ENCODE measurements at places on chromosomes 3 and 15.

DNA sequence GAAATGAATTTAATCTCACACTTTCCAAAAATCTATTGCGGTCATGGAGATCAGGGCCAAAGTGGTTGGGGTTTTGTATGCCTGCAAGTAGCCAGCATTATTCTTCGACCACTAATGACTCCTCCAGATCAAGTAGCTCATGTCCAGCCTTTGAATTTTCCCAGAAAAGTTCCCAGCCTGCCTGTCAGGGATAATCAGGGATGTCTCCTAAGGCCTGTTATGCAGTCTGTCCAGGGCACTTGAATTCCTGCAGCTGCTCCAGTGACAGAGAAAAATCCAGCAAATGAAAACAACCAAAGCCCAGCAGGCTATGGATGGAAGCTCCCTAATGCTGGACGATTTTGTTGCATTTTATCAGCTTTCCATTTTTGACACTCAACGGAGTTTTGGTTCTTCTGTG lies 215.4 kb downstream of the ADAMTSL3 start:
- no peak for DNase-seq

- DNase-seq = no peak
Observed at GRCh38 chr15:84697236-84697990, 18.5 kb downstream of the SEC11A start.

GRCh38 chr3:61903931-61904657 lies 342.7 kb downstream of the PTPRG start:
- no peak for DNase-seq

DNA sequence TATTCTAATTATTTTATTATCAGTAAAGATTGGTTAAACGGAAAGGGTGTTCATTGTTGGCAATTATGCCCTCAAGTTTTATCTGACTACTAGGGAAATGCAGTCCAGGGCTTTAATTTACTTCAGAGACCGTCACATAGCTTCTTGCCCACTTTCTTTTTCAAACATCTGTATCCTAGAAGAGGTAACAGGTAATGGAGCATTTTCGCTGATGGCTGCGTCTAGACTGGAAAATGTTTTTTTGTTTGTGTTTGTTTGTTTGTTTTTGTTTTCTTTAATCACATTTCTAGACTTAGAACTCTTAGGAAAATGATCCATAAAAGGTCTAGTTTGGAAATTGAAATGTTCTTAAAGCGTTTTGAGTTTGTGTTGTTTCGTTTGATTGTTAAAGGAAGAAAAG lies 71.4 kb downstream of the ANXA2 start:
- DNase-seq = no peak

DNA sequence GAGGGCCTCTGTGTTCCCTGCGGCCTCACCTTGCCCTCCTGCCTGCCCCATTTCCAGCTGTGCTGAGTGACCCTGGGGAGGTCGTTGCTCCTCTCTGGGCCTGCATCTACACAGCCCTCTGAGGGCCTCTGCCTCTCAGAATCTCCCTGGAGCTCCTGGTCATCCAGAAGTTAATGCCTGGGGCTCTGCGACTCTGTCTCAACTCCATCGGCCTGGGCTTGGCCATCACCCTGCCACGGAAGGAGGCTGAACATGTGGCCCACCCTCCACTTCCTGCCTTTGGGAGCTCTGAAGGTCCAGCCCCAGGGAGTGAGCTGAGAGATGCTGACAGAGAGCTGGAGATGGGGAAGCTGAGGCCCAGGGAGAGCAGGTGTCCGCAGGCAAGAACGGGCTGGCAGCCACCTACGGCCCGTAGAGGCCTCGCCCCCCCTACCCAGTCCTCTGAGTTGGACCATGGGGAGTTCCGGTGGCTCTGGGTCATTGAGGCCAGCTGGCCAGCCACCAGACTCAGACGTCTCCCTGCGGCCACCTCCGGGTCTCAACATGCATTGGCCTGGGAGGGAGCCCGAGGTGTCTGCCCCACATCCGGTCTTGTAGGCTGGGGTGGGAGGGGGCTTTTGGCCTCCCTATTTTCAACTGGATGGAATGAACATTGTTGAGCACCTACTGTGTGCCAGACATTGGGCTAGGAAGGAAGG lies 34.2 kb downstream of the GRIP2 start:
- DNase-seq = no peak

DNA sequence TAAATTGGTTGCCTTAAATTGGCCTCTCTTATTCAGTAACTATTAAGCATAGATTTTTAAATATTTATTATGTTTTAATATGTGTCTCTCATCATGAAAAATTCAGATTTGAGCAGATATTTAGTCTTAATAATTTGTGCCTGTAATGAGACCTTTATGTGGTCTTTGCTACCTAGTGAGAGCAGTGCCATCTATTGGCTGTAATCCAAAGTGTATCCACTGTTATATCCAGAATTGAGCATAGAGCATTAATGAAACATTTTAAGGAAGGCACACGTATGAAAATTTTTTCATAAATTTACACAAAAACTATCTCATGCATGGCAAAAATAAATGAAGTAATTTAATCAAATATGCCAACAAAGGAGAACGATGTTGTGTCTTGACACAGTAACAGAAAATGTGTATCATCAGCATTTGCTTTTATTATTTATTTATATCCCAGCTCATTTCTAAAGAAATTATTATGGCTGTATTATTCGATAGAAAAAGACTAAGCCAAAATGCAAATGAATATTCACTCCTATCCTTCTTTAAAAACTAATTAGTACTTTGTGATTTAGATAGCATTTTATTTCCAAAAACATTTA lies 203.5 kb downstream of the RSRC1 start:
- DNase-seq = no peak

GRCh38 chr3:25507811-25508210 lies 79.7 kb downstream of the RARB start:
- DNase-seq = no peak

- DNase-seq = no peak
Observed at GRCh38 chr3:192079098-192079497, 618.1 kb downstream of the PYDC2 start.

GRCh38 chr3:45387636-45388348 lies 584 bp upstream of the LARS2 start:
- no peak for DNase-seq

DNA sequence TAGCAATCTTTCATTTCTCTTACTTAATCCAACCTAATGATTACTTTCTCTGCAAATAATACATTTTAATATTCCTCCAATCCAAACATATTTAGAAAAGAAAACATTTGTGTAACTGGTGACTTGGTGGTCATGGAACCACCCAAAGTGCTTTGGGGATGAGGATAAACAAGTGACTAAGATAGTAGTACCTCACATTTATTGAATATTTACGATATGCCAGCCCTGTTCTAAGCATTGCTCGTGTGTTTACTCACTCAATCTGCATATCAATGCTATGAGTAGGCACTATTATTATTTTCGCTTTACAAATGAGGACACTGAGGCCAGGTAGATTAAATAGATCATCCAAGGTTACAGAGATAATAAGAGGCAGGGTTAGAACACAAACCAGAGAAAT lies 189.5 kb downstream of the SHOX2 start:
- DNase-seq = no peak

GRCh38 chr3:98966434-98966833 lies 64.9 kb upstream of the DCBLD2 start:
- no peak for DNase-seq

GRCh38 chr15:51647128-51647562 lies 24.6 kb upstream of the DMXL2 start:
- no peak for DNase-seq

GRCh38 chr15:73366766-73367623 lies 1.8 kb downstream of the HCN4 start:
- DNase-seq = no peak

DNA sequence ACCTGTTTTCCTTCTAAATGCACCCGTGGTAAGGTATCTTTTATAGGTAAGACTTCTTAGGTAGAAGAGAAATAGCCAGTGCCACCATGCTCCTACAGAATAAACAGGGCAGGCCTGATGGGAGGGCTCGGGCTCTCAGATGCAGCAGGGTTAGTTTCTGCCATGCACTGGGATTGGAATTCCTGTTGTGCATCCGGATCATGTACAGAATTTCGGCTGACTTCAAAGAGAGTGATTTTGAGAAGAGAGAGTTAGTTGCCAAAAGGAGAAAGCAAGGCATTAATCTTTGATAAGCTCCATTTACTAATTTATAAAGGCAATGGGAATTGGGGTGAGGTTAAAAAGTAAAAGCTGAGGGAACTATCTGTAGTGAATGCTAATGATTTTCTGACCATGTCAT lies 211.2 kb downstream of the WDR72 start:
- no peak for DNase-seq

DNA sequence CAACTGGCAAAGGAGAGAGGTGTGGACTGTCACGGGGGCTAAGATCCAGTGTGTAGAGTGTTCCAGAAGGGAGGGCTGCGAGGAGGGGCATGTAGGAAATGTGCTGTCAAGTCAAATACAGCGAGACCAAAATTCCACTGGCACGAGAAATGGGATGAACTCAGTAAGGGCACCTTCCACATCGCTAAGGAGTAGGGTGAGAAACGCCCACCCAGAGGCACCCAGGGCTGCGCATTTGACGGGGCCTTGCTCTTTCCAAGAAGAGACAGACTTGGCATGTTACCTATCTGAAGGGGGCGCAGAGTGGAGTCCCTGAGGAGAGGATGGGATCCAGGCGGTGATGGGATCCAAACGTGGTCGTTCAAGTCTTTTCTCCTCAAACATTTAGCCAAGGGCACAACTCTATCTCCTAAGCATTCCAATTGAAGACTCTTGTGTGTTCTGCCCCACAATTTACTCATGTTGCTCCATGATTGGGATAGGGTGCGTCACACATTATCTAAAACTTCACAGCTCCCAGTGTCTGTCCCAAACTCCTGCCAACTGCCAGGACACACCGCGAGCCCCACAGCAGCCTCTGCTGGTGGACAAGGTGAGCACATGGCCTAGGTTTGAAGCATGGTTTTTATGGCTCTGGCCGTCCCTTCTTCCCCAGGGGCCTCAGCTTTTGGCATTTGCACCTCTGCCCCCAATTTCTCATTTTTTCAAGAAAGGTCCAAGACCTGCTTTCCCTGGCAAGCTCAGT lies 7.6 kb downstream of the SELENOS start:
- DNase-seq = no peak

DNA sequence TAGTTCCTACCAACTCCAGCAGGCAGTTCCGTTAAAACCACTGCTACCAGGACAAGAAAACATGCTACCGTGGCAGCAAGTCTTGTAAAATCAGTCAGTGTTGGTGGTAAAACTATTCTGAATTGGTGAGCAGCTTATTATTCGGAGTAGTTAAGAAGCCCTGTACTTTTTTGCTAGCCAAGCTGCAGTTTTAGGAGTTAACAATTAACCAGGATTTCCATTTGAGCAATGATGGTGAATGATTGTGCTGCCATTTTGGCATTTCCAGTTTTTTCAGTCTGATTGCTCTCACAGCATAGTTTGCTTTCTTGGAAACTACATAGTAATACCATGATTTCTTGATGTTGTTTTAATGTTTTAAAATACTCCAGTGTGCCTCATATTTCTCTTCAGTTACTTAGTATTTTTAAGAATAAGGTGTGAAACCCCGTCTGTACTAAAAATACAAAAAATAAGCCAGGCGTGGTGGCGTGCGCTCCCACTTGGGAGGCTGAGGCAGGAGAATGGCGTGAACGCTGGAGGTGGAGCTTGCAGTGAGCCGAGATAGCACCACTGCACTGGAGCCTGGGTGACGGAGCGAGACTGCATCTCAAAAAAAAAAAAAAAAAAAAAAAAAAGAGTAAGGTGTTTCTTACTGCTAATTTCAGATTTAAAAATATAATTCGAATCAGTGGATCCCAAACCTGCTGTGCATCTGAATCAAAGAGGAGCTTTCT lies 43.8 kb upstream of the SCAANT1 start:
- DNase-seq = no peak

- no peak for DNase-seq
Observed at GRCh38 chr3:63244486-63244885, 33.6 kb upstream of the SYNPR start.

DNA sequence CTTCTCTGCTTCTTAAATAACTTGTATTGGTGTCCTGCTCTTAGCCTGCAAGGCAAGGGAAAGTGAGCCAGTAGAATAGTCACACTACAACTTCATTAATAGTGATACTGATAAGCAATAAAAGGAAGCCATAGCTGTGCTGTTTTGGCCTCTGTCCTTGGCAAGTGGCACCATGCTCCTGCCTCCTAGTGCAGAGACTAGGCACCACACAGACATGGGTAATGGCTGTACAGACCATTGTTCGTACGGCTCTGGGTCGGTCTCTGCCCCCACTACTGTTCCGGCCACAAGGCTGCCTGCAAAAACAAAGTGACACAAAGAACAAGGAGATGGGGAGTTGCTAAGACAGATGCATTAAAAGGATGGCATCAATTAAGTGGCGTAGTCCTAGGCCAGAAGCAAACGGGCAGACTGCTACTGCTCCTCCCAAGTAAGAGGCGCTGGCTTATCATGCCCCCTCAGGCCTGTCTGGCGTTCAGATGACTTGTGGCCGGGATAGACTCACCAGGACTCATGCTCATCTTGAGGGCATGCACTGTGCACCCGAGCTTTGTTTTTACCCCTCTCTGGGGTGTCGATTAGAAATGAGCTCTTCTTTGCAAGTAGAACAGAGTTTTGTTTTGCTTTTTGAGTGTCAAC lies 75.6 kb downstream of the TRAK1 start:
- DNase-seq = no peak

- no peak for DNase-seq
Observed at GRCh38 chr3:161551697-161552096, 55.1 kb downstream of the OTOL1 start.

- no peak for DNase-seq
Observed at GRCh38 chr3:71949442-71949841, 164.5 kb upstream of the PROK2 start.

GRCh38 chr3:197734667-197735318 lies 1.9 kb downstream of the RUBCN start:
- no peak for DNase-seq

DNA sequence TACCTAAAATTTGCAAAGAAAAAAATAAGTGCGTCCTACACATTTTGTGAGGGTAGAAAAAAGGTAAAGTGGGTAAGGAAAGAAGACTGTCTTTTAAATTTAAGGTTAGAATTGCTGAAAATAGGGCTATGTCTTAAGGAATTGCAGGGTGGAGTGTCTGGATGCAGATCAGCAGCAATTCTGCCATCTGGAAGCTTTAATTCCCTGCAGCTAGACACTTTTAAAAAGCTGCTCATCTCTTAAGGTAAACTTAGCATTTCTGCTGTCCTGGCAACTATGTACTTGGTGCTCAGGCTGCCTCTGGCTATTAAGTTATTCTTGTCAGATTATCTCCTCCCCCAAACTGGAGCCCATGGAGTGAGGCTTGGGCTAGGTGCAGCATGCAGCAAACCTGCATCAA lies 420.2 kb downstream of the SI start:
- DNase-seq = no peak

DNA sequence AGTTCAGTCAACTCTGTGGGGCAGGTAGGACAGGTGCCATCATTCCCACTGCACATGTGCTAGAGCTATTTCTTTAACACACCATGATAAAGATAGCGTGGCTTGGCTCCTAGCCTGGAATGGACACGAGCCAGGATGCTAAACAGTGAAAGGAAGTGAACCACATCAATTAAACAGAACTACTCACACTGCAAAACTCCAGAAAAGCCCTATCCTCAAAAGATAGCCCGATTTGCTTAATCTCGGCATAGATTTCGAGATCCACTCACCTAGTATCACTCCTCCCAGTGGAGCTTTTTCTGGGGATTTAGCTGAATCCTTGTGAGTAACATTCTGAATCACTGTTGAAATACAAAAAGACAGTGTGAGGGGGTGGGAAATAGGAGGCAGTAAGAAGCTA lies 118.0 kb downstream of the ABI3BP start:
- DNase-seq = no peak

All from stimulated activated CD4-positive, alpha-beta T cell treated with anti-CD3 and anti-CD28 coated beads, TNF-alpha, amount 100 ng/mL, for 1 hour (primary cell).